MCF 10A (cell line): ENCODE measurements at places on chromosomes 2 and 18.
A peak's percentile ranks its signal among the peaks of the same experiment; 100 is the strongest.

DNA sequence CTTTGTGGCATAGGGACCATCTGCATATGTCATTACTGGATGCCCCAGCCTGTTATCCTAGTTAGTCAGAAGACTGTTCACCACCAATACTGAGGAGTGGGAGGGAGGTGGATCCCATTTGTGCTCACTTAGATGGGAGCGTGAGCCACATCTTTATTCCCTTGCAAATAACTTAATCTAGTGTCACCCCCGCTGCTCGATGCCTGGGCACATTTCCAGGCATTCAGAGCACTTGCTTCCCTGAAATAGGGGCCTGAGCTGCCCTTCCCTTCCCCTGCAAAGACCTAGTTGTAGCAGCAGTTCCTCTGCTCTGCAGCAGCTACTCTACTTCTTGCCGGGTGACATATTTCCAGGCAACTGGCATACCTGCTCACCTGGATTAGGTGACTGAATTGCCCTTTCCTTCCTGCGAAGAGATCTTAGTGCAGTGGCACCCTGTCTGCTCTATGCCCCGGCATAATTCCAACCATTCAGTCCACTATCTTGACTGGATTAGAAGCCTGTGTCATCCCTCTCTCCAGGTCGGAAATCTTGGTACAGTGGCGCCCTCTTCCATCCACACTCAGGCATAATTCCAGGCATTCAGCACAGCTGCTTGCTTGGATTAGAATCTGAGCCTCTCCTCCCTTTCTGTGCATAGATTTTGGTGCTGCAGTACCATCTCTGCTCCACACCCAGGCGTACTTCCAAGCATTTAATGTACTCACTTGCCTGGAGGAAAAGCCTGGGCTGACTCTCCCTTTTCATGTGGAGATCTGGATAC, 1389.1 kb upstream of the TMEFF2 start:
- DNase-seq, result peak; percentile 28

DNA sequence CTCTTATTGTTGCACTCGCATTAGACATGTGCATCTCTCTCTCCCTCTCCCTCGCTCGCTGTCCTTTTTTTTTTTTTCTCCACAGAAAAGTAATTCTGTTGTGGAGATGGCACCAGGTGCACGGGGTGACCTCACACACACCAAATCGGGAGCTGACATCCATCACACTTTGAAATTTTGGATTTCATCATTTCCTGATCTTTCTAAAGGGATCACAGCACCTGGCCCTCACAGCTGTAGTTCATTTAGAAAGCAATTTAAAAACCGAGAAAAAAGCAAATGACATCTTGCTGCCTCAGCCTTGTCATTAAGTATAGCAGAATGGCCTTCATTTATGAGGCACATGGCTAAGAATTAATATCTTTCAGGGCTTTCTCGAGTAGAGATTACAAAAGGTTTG, 717.2 kb downstream of the RNF144A start:
- no peak for DNase-seq

DNA sequence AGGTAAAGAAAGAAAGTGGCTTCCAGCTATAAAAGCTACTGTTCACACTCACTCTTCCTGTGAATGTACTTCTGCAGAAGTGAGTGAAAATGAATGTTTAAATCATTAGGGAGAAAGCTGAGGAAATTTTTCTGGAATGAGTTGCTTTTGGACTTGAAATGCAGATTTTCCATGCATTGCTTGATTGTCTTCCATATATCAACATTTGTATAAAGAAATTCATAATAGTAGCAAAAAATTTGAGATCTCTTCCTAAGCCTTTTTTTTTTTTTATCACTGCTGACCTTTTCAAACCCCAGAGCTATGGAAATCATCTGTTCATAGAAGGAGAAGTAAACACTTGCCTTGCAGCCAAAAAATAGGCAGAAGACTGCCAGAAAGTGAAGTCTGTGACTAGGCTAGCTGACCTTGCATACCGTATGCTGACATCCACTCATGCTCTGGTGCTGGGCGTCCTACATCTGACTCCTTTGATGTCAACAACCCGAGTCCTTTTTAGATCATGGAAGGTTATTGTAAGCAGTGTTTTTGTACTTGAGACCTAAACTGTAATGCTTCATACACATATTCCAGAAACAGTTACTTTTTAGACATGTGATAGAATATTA, 154.5 kb upstream of the RASGRP3 start:
- no peak for DNase-seq

DNA sequence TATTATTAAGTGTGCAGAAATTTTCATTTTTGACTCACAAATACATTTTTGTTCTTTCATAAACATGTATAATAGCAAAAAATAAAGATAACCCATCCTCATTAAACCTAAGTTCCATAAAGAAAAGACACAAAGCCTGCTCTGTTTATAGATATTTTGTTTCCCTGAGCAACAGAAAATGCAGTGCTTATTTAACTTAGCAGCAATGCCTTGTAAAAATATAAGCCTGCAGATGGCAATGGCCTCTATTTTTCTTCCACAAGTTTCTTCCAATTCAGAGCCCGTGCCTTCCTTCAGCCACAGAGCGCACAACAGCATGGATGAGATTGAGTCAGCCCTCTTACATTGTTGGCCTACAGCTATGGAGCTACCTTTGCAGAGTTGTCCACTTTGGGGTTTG, 43.6 kb downstream of the PKP4 start:
- DNase-seq, result no peak

DNA sequence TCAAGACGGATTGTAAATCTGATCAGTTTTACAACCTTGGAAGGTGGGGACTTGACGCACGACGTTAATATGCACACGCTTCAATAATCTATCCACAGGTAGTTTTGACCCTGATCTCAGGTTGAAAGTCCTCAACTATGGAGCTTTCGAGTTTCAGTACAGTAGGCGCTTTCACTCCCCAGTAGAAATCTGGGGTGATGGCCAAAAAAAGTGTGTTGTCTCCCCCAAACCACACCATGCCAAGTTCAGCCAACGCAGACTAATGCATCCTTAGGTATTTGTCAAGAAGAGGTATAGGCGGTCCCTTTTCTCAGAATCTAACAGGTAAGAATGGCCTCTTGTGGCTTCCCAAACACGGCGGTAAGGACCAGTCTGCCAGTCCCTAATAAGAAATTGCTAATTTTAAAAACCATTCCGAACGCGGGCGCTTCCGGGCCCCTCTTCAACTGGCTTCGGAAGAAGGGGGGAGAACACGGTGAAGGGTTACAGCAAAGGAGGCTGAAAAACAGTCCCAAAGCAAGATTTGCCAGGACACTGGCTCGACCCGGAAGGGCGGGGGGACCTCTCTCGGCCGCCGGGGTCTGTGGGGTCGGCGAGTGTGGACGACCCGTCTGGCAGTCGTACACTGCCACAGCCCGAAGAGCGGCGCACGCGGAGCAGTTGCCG, 659 bp downstream of the FAM210A start:
- no peak for DNase-seq
